HuH-7.5 (cell line): ENCODE measurements at places on chromosomes 7 and 10.

- DNase-seq = no peak
Observed at GRCh38 chr7:138887872-138888656, 90.1 kb upstream of the ATP6V0A4 start.

DNA sequence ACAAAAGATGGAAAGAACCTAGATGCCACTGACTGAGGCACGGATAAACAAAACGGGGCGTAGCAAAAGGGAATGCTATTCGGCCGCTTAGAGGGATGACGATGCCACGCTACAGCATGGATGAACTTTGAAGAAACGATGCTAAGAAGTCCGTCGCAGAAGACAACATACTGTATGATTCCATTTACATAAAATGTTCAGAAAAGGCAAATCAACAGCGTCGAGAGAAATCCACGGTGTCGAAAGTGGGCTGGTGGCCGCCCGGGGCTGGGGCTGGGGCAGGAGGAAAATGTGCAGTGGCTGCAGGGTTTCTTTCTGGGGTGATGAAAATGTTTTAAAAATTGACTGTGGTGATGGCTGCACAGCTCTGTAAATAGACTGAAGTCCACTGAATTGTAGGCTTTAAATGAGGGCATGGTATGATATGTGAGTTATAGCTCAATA, 24.1 kb downstream of the GNA12 start:
- DNase-seq = no peak

- DNase-seq = no peak
Observed at GRCh38 chr10:59281861-59282260, 80.5 kb downstream of the FAM13C start.

DNA sequence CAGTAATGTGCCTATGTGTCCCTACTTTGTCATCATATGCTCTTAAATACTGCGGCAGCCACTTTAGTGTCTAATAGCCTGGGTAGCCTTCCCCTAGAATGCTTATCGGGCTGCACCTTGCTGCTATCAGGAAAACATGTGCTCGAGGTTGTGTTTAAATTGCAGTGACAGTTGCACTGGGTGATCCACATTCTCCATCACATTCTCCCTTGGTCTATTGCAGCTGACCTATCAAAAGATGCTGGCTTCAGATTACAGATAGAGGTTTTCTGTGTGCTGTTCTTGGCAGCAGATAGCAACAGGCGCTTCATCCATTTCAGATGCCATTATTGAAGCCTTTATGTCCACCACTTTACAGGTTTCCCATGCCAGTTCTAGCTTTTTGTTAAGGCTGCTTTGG, 130.1 kb upstream of the MDFIC start:
- DNase-seq = no peak

- no peak for DNase-seq
Observed at GRCh38 chr10:71835671-71836595, 15.1 kb downstream of the PSAP start.

DNA sequence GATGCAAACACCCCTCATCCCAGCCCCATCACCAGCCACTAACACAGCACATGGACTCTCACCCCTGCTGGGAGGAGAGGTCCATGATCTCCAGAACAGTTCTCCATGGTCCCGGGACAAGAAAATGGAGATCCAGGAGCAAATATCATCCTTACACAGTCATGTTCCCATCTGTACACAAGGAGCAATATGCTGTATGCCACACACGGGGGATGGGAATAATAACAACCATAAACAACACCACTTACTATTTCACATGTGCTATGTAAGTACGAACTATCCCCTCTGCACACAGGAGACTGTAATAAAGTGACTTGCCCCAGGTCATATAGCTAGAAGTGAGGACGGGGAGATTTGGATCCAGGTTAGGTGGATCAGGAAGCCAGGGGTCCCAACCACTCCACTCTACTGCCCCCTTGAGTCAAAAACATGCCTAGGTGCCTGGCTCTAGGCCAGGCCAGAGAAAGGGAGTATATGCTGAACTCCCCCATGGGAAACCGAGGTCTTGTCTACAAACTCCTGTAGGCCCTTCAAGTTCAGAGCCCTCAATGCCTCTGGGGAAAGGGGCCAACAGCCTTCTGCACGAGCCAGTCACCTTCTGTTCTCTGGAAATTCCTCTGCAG, 34.1 kb downstream of the LRRC20 start:
- DNase-seq = no peak
